ENCODE measurements at places on chromosomes 3 and 15.

- no peak for DNase-seq
These were observed 28.8 kb downstream of the LYZL4 start for GRCh38 chr3:42381551-42382082.

DNA sequence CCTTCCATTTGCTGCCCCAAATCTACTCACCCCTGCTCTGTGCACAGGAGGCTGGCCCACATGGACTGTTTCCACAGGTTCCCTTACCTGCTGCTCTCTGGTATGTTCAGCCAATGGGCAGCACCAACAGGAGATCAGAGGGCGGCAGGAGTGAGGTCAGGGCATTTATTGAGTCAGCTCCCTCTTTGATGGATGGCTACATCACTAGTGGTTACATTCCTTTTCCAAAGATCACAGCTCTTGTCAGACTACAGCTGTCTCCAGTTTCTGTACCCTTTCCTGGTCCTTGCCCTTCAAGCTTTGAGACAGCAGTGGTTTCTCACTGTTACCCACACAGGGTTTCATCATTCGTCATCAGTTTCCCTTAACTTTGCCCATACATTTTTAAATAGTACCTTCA, 325.1 kb downstream of the SUCLG2 start:
- no peak for DNase-seq

GRCh38 chr15:38253351-38253781, 730 bp downstream of the SPRED1 start:
- no peak for DNase-seq

DNA sequence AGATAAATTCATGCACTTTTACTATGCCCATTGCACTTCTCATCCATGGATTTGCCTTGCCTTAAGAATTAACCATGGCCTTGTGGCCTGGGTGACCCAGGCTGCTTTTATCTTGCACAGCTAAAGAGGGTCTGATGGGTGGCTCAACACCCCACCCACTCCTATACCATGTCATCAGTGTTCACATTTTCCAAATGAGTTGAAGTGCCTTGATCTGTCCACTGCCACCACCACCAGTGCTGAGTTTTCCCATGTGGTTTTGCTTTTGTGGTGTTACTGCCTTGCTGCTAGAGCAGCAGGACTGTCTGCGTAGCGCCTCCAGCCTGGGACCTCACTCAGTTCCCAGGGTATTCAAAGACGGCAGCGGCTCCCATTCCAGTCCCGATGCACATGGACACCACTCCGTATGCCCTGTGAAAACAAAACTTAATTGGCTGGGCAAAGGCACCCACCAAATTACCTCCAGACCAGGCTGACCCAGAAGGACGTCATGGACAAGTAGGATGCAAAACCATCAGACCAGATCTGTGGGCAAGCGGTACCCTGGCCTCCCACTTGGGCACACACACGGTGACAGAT, 14.1 kb downstream of the ACAA1 start:
- no peak for DNase-seq

DNA sequence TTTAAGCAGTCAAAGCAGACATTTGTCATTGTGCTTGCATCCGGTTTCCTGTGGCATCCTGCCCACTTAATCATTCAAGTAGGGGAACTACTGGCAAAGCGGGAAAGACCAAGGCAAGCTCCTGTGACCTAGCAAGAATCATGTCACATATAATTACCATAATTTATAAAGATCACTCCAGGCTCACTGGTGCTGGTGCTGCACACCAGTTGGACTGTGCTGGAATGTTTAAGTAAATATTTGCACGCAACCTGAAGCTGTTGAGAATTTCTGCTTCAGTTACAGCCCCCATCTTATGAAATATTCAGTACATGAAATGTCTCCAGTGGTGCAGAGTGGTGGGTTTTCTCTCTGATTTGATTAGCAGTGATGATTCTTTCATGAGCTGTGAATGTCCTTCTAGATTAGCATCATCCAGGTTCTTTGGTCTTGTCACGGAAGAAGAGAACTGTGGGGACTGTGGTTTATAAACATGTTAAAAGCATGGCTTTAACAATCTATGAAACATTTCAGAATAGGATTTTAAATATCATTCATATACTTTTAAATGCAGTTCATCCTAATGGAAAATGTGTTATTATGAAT, 621.3 kb upstream of the EPHA6 start:
- no peak for DNase-seq

- no peak for DNase-seq
These were observed 291.6 kb upstream of the GADL1 start for GRCh38 chr3:31186041-31186440.

GRCh38 chr3:52979190-52979983, 66.5 kb downstream of the SFMBT1 start:
- no peak for DNase-seq

Data from T-cell (primary cell).